ENCODE measurements at places on chromosomes 3 and 15. TPM values are rescaled to one million over a fixed set of nuclear protein-coding genes. Genes with fewer than 3 reads are reported as not detected.

The DNAJA4 gene
- 2.6 TPM for total RNA-seq

The RLBP1 gene
- total RNA-seq = not detected

The GRK7 gene
- total RNA-seq = 0.14 TPM

The SLC30A4 gene
- 14.1 TPM for total RNA-seq

The FETUB gene
- not detected for total RNA-seq

The P3H2 gene
- 12.6 TPM for total RNA-seq

The ABHD17C gene
- total RNA-seq = 7.5 TPM

The CAMK1 gene
- 63.0 TPM for total RNA-seq

The PLA2G4E gene
- not detected for total RNA-seq

The NEK10 gene
- 8.3 TPM for total RNA-seq

The ABHD14A gene
- 6.7 TPM for total RNA-seq

The CELF6 gene
- total RNA-seq = 4.4 TPM

The SPTSSB gene
- total RNA-seq = under 0.01 TPM

The DGKG gene
- 1.9 TPM for total RNA-seq

The TP63 gene
- not detected for total RNA-seq

The POC1A gene
- 4.7 TPM for total RNA-seq

The ATP8B4 gene
- 45.2 TPM for total RNA-seq

The CAMK2N2 gene
- total RNA-seq = not detected

The DAZL gene
- not detected for total RNA-seq

The GABRR3 gene
- total RNA-seq = not detected

The GHRL gene
- total RNA-seq = not detected

The SST gene
- total RNA-seq = not detected

The FHIT gene
- 5.7 TPM for total RNA-seq

The FEZF2 gene
- not detected for total RNA-seq

The CIDEC gene
- total RNA-seq = not detected

The A4GNT gene
- total RNA-seq = not detected

The UROC1 gene
- not detected for total RNA-seq

The FRG2C gene
- total RNA-seq = not detected

The C2CD4B gene
- not detected for total RNA-seq

The SV2B gene
- 1.1 TPM for total RNA-seq

The NAALADL2 gene
- total RNA-seq = 218 TPM

The GASK1A gene
- total RNA-seq = 38.8 TPM

The SNURF gene
- total RNA-seq = 1.5 TPM

The CCDC80 gene
- total RNA-seq = 145 TPM

The TIMP4 gene
- total RNA-seq = 5.3 TPM

The MYL3 gene
- not detected for total RNA-seq

The CCDC9B gene
- 7.3 TPM for total RNA-seq

Data from uterus (tissue), 4 donors.